ENCODE measurements at places on chromosomes 2 and 18.

DNA sequence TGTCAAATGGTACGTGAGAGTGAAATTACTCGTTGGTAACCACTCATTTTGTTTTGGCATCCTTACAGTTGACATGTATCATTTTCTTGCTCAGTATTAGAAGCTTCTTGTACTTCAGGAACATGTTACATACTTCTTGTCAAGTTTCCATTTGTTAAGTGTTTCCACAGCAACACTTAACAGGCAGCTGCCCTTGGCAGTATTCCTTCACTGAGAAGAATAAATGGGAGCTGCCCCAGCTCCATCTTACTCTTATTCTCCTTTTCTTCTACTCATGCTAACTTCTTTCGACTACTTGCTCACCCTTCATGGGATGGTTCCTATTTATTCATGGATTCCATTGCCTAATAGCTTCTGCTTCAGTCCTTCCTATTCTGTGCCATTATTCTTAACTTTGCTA, 60.1 kb upstream of the TUBA3E start:
- DNase-seq = no peak

GRCh38 chr2:88692187-88692586, 714 bp downstream of the RPIA start:
- no peak for DNase-seq

GRCh38 chr2:99880148-99880963, 262.0 kb downstream of the AFF3 start:
- no peak for DNase-seq

DNA sequence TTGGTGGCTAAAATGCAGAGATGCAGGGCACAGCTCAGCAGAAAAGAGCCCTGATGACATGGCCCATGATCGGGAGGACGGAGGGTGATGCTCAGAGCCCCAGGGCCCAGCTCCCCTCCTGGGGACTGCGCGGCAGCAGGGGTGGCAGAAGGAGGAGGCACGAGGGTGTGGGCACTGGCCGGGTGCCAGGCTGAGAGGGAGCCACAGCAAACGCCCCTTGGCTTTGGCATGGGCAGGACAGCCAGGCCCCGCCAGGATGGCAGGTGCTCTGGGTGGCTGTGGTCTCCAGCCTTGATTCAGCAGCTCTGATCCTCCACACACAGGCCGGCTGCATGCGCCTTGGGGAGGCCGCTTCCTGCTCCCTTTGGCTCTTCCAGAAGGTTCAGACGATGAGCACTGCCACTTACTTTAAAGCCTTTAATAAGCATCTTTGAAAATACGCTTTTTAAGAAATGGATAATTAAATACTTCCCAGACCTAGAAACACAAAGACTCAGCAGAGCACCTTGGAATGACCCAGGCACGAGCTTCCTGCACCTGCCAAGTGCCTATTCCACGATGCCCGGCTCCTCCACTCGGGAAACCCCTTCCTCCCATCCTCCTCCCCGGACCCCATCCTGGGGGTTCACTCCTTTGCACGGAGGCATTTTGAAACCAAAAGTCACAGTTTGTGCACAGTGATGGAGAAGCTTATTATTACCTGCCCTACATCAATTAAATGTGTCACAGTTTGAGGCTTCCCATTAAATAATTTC, 78.5 kb upstream of the SNTG2 start:
- no peak for DNase-seq

DNA sequence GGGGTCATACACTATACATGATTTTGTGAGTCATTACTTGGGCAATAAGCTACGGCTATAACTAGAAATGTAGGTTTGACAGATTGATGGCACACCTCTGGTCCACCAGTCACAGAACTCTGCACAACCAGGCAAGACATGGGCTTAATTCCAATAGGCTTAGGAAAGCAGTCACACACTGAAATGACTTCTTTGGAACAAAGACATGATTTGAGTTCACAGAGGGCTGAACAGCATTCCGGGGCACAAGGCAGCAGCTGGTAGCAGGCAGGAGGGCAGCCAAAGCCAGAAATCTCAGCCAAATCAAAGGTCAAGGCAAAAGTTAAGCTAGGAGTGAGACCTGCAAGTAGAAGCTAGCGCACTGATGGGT, 27.4 kb downstream of the FABP1 start:
- no peak for DNase-seq

- no peak for DNase-seq
Observed at GRCh38 chr18:73520229-73520628, 627.4 kb downstream of the FBXO15 start.

DNA sequence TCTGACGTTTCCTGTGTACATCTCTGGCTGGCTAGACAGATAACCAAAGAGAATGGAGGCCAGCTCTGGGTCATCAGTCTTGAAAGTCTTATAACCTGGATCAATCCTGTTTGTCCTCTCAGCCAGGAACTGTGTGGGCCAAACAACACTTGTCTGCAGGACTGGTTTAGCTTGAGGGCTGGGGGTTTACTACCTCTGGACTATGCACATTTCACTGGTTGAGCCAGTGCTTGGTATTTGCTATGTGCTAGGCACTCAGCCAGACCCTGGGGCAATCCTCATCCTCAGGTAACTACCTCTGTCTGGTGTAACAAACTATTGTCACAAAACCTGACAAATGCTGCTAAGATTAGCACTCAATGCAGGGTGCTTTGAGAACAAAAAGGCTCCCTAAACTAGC, 169.7 kb downstream of the HAUS1 start:
- no peak for DNase-seq

DNA sequence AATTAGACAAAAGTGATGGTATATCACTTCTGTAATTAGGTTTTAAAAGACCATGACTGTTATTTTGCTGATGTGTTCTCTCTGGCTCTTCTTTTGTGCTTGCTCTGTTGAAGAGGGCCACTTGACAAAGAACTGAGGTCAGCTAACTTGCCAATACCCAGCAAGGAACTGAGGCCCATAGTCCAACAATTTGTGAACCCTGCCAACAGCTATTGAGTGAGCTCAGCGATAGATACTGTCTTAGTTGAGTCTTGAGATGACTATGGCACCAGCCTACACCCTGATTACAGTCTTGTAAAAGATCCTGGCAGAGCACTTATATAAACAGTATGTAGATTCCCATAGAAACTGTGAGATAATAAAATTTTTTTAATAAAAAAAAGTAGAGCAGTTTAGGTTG, 103.0 kb downstream of the BMPR2 start:
- no peak for DNase-seq

GRCh38 chr2:240121190-240121589, 14.9 kb downstream of the COPS9 start:
- DNase-seq = no peak

DNA sequence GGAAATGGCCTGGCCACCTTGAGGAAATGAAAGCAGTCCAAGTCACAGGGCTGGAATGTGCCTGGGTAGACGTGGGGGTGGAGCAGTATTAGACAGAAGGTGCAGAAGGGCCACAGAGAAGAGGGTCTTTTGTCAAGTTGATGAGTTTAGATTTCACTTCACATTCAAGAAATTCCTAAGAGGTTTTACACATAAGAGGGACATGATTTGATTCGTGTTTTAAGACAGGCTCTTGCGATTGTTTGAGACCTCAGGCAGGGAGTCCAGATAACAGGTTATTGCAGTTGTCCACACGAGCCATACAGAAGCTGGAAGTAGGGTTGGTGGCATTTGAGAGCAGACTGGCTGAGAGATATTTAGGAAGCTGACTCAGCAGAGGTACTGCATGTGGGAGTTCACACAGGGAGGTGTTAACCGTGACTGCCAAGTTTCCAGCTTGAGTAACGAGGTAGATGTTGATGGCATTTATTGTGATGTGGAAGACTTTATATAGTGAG, 64.6 kb downstream of the NEB start:
- no peak for DNase-seq

DNA sequence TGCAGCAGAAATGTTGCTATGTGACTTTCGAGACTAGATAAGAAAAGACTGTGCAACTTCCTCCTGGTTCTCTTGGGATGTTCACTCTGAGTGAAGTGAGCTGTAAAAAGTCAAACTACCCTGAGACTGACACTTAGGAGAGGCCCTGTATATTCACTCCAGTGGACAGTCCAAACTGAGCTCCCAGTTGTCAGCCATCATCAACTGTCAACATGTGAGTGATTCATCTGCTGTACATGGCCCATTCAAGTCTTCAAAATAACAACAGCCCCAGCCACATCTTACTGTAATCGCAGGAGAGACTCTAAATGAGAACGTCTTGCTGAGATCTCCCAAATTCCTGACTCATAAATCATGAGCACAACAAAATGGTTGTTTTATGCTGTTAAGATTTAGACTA, 8.5 kb upstream of the UNC80 start:
- no peak for DNase-seq

DNA sequence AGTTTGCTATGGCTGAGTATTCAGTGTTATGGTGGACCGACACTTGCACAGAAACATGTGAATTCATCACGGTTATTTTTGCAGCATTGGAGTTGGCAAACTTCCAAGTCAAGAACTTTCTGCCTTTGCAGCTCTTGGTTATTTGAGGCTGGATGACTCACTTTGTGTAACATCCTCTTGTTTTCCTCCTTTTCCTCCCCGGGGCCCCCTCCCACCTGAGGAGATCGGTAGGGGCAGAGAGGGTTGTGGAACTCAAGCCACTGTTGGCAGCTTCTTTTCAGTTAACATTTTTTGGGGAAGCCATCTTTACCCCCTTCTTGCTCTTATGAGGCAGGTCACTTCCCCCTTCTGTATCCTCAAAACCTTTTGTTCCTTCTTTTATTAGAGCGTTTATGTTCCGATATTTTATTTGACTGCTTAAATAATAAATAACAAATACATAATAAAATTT, 48.6 kb downstream of the DDX1 start:
- DNase-seq = no peak

GRCh38 chr2:134287323-134287722, 33.5 kb downstream of the MGAT5 start:
- DNase-seq = no peak

DNA sequence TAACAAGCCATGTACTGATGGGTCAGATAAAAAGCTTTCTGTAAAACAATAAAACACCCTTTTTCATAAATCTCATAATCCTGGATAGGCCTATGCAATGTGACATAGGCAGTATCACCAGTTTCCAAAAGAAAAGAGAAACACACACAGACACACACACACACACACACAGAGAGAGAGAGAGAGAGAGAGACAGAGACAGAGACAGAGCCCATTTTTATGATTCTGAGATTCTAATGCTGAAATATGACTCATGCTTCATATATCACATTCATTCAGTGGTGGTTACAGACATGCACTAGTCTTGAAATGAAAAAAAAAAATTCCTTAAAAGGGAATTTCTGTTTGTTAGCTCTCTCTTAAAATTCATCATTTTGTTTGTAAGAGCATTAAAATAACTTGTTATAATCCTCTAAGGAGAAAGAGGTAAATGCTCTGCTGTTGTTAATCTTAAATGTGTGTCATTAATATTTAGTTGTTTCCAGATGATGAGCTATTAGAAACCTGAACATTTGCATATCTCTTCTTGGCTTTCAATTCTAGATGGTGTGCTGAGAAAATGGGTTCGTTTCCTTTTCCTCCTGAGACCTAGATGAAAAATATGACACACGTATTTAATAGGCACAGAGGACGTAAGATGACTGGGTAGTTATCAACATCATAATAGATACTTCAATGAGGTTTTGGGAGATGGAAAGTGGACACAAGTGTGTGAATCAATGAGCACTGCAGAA, 1598.7 kb upstream of the ACVR2A start:
- no peak for DNase-seq

- no peak for DNase-seq
Observed at GRCh38 chr2:226362980-226363379, 436.6 kb downstream of the IRS1 start.

- DNase-seq = no peak
Observed at GRCh38 chr2:113157897-113158753, 15.6 kb upstream of the PSD4 start.

- no peak for DNase-seq
Observed at GRCh38 chr18:9549405-9549804, 65.0 kb downstream of the PPP4R1 start.

- no peak for DNase-seq
Observed at GRCh38 chr2:43519643-43520221, 76.1 kb downstream of the THADA start.

GRCh38 chr2:17355608-17356329, 162.5 kb downstream of the RAD51AP2 start:
- DNase-seq = no peak

- no peak for DNase-seq
Observed at GRCh38 chr2:206428783-206429182, 14.5 kb upstream of the ADAM23 start.

DNA sequence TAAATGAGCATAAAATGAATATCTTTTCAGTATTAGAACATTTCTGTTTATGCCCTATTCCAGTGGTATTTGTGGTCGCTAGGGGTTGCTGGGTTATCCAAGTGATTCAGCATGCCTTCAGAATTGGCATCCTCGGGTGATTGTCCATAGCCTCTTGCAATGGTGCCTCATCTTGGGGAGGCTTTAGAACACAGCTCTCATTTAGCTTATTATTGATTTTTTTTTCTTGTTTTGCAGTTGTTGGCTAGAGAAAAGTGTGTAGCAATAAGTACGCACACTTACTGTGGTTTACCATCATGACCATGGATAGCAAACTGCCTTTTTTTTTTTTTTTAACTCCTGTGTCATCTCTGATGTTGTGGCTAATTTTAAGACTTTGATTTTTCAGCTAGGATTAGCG, 33.6 kb downstream of the PLEKHA3 start:
- DNase-seq = no peak

- no peak for DNase-seq
Observed at GRCh38 chr2:157789933-157790511, 86.1 kb downstream of the ACVR1 start.

GRCh38 chr2:190126798-190127197, 64.3 kb upstream of the MSTN start:
- no peak for DNase-seq

GRCh38 chr2:86476092-86476491, 34.9 kb downstream of the KDM3A start:
- DNase-seq = no peak

- no peak for DNase-seq
Observed at GRCh38 chr2:9993488-9994165, 42.1 kb downstream of the GRHL1 start.

DNA sequence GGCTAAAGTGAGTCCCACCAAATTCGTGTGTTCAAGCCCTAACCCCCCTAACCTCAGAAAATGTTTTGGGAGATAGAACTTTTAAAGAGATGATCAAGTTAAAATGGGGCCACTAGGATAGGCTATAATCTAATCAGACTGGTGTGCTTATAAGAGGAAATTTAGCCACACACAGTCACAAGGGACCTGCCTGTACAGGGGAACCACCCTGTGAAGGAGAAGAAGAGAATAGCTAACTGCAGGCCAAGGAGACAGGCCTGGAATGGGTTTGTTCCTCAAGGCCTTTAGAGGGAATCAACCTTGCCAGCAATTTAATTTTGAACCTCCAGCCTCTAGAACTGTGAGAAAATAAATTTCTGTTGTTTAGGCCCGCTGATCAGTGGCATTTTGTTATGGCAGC, 36.0 kb upstream of the TANK start:
- no peak for DNase-seq

DNA sequence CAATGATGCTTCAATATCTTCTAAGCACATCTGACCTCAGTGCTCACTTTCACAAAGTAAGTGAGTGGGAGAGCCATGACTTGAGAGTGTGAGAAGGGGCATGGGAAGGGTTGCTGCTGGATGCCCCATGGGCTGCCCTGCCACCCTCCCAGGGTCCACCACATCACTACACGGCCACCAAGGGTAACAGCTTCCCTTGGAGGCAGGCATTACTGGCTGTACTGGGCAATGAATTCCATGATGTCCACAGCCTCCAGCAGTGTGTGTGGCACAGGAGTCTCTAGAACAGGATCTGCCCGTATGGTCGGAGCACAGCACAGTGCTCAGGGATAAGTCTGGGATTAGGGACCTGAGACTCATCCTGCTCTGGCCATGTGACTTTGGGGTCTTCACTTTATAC, 481.0 kb upstream of the MYT1L start:
- no peak for DNase-seq

- DNase-seq = no peak
Observed at GRCh38 chr2:62326735-62327134, 130.8 kb downstream of the B3GNT2 start.

Data from SIG-M5 (cell line).